Placental epithelial cell (primary cell): ENCODE measurements at places on chromosomes 3 and 15. TPM values are rescaled to one million over a fixed set of nuclear protein-coding genes. Genes with fewer than 3 reads are reported as not detected.

PFKFB4 gene
- 87.2 and 116 TPM in 2 replicates for total RNA-seq

KNL1 gene
- 3.9 and 10.8 TPM in 2 replicates for total RNA-seq

GABRG3 gene
- not detected in 2 replicates for total RNA-seq

MCTP2 gene
- 10.2 and 20.0 TPM in 2 replicates for total RNA-seq

SNTN gene
- total RNA-seq = not detected in 2 replicates

MAPK6 gene
- 50.6 and 90.0 TPM in 2 replicates for total RNA-seq

GOLGA8R gene
- 1.7 and 6.7 TPM in 2 replicates for total RNA-seq

NRG4 gene
- total RNA-seq = 1.6 and 5.1 TPM in 2 replicates

SPATA12 gene
- total RNA-seq = not detected in 2 replicates

KBTBD13 gene
- total RNA-seq = not detected in 2 replicates

ALDH1A3 gene
- 12.7 and 73.0 TPM in 2 replicates for total RNA-seq

HTR3E gene
- not detected in 2 replicates for total RNA-seq

TUBGCP4 gene
- 9.0 and 13.9 TPM in 2 replicates for total RNA-seq

GOLGA6A gene
- total RNA-seq = 0.39 and 0.54 TPM in 2 replicates

WDR93 gene
- total RNA-seq = 0.11 and 0.39 TPM in 2 replicates

DPH3 gene
- 13.7 and 21.4 TPM in 2 replicates for total RNA-seq
